ENCODE measurements at places on chromosomes 7 and 10.

DNA sequence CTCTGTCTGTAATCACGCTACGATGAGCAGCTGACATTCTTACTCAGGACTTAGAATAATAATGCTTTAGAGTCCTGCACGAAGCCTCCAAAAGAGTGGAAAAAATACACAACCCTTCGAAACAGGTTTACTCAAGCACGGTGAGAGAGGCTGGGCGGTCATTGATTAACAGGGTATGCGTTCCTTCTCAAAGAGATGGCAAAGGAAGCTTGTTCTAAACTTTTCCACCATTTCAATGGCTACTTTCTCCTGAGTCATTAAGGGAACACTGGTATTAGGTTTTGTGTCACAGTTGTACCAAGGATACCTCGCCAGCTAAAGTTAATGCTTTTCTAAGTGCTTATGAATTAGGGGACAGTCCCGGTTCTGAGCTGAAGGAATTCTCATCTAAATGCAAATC, 141.9 kb upstream of the RHEB start:
- DNase-seq: no peak

GRCh38 chr7:148999192-148999591, 29.1 kb downstream of the PDIA4 start:
- DNase-seq: no peak

DNA sequence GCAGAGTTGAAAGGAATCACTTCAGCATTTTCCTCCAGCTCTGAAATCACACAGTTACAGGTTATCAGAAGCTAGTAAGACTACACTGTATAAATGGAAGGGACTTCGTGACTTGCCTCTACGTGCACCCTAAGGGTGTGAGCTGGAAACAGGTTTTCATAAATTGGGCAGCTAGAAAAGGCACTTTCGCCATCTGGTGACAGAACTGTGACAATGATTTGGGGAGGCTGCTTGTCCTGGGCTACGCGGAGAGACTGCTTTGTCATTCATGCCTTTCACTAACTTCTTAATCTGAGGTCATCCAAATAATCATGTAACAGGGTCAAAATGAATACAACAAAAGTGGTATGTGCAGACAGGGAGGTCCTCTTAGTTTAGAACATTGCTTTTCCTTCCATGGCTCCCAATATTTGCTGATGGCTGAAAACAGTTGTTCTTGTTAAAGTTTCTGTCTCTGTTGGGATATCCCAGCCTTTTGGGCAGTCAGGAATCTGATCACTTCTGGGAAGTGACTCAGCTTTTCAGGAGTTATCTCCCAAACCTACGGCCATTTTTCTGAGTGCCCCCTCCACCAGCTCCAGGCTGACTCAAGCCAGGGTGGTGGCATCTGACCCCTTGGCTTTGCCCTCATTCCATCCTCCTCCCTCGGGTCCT, 17.8 kb downstream of the VWC2 start:
- DNase-seq: no peak

- no peak for DNase-seq
Measured at GRCh38 chr7:17822547-17823173, 117.6 kb downstream of the SNX13 start.

DNA sequence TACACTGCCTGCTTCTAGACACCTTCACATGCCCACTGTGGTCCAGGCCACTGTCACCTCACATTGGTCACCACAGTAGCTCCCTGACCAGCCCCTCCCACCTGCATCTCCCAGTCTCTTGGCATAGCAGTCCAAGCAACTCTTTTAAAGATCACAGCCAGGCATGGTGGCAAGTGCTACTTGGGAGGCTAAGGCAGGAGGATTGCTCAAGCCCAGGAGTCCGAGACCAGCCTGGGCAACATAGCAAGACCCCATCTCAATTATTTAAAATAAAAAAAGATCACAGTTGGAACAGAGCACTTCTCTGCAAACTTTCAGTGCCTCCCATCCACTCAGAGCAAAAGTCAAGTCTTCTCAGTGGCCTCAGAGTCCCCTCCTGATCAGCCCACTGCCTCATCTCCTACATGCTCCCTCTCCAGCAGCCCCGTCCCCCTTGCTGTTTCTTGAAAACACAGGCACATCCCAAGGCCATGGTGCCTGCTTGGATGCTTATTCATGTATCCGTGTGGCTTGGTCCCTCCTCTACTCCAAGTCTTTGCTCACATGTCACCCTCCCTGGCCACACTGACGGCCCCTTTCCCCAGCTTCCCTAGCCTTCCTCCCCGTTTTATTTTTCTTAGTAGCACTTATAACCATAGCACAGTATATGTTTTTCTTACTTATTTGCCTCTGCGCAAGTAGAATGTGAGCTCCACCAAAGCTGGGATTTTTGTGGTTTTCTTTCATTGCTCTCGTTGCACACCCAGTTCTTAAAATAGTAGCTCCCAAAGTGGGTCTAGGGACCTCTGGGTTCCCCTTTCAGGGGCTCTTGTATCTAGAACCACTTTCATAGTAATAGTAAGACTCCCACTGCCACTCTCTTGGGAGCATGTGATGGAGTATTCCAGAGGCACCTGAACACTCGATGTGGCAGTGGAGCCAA, 19.5 kb downstream of the TSPAN15 start:
- DNase-seq: no peak

DNA sequence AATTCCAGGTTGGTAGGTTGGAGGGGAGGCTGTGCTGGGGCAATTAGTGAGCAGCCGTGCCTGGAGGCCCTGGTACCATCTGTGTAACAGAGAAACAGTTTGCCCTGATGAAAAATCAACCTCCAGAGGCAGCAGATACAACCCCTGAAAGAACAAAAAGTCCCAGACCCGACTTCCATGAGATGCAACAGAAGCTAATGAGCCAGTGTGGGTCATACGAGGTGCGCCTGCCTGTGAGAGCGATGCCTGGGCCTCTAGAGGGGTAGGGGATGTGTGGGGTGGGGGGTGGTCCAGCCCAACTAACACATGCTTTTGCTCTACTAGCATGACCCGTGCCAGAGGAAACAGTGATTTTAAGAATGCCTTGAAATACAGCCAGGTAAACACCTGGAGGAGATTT, 39.3 kb downstream of the CELF2 start:
- DNase-seq: no peak

DNA sequence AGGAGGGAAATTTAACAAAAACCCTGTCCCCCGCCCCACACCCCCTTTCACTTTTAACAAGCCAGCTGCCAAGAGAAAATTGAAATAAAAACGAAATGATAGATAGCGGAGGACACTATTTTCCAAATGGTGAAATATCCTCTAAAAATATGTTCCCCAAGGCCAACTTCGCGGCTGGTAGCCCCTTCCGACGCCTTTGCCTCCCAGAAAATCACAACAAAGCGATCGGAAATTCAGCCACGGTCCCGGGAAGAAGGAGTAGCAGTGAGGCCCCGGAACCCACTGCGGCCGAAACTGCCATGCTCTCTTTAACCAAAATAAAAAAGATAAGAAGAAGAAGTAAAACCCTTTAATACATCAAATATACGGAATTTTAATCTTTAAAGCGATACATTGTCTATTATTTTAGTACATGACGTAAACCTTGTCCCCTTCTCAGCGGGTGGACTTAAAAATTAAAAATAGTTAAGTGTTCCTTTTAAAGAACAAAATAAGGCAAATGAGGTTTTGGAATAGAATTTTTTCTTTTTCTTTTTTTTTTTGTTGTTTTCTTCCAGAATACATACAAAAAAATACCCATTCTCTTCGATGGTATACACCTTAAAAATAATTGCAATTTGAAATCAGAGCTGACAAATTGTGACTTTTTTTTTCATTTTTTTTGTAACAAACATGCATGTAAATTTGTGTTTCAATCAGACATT, 3.9 kb downstream of the ZNF503 start:
- DNase-seq: no peak

- no peak for DNase-seq
Measured at GRCh38 chr7:19011212-19011611, 106.2 kb downstream of the TWIST1 start.

DNA sequence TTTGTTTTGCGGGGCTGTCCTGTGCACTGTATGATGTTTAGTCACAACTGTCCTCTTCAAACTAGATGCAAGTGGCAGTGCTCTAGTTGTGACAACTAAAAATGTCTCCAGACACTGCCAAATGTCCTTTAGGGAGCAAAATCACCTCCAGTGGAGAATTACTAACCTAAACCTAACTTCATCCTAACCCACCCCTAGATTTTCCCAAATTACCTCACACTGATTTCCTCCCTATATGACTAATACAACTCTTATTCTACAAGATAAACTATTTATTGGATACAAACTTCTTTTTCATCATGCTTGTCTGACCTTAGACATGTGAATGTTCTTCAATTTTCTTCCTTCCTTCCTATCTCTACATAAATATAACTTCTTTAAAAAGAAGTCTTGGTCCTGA, 26.4 kb downstream of the PNPLA8 start:
- no peak for DNase-seq

DNA sequence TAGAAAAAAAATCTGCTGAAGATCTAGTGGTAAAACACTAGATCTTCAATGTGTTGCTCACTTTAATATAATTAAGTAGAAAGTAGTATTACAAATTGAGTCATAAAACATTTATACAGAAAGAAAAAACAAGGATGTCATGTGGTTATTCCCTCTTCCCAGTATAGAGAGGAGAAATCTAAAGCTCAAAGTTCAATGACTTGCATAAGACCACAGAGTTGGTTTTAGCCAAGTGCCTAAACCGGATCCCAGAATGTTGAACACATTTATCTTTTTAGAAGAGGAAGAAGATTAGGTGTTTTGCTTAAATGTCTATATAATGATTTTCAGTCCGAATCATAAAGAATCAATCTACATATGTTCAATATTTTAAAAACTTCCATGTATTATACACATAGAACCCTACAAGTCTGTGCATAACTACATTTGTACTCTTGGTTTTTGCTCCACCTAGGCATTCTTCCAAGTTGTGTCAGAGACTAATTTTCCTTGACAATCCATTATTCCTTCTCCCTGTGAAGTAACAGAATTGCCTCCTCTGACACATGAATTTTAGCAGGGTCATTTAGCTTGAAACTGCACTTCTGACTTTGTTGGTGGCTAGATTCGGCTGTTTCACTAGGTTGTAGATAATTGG, 389.2 kb downstream of the MAGI2 start:
- no peak for DNase-seq

DNA sequence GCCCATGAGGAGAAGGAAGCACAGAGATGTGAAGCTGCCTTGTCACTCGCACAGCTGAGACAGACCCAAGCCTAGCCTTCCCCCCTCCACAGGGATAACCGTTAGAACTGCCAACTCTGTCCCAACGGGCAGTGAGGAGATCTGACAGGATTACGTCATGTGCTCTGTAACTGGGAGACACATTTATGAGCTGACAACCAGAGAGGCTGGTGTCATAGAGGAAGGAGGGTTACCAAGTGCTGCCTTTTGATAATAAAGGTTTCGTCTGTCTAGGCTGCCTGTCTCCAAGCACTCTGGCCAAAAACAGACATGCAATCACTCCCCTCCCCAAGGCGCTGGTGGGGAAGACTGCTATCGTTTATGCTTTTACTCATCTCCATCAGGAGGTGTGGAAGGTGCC, 165.9 kb downstream of the PLXNA4 start:
- DNase-seq: no peak

- peak; percentile 19 for DNase-seq
Measured at GRCh38 chr7:30510124-30511075, 5.8 kb upstream of the GGCT start.

- DNase-seq: no peak
Measured at GRCh38 chr10:119246862-119247549, 39.6 kb downstream of the GRK5 start.

DNA sequence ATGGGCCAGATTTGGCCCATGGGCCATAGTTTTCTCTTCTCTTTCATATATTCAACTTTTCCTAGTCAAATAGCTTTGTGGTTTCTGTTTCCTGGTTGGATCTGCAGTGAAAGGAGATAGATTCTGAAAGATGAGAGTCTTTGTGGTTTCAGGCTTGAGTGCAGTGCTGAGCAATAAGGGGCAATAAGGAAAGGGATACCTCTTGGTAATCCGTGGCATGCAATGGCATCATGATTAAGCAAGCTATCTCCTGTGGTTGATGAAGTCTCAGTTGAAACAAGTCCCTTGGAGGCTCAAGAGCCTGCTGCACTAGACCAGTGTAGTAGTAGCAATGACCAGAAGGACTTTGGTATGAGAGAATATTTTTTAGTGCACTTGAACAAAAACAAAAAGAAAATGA, 187.7 kb upstream of the CNTNAP2 start:
- DNase-seq: no peak

All from activated CD4-positive, alpha-beta T cell treated with anti-CD3 and anti-CD28 coated beads for 4 hours (primary cell).